ENCODE measurements at places on chromosomes 7 and 10.

DNA sequence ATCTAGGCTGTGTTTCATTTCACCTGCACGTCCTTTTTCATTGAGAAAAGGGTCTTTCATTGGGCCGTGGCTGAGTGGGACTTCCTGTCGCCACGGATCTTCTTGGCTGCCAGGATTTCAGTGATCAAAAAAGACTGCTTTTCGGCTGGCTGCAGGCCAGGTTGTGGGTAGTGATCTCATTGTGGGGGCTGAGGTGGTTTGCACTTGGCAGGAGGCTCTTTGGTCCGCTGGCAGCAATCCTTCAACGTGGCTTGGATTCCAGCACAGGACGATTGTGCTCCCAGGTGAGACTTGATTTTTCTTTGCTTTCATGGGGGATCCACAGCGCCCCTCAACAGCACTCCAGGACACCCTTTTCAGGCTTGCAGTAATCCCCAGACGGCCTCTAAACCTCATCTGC lies 29.0 kb upstream of the ZNF273 start:
- no peak for DNase-seq

DNA sequence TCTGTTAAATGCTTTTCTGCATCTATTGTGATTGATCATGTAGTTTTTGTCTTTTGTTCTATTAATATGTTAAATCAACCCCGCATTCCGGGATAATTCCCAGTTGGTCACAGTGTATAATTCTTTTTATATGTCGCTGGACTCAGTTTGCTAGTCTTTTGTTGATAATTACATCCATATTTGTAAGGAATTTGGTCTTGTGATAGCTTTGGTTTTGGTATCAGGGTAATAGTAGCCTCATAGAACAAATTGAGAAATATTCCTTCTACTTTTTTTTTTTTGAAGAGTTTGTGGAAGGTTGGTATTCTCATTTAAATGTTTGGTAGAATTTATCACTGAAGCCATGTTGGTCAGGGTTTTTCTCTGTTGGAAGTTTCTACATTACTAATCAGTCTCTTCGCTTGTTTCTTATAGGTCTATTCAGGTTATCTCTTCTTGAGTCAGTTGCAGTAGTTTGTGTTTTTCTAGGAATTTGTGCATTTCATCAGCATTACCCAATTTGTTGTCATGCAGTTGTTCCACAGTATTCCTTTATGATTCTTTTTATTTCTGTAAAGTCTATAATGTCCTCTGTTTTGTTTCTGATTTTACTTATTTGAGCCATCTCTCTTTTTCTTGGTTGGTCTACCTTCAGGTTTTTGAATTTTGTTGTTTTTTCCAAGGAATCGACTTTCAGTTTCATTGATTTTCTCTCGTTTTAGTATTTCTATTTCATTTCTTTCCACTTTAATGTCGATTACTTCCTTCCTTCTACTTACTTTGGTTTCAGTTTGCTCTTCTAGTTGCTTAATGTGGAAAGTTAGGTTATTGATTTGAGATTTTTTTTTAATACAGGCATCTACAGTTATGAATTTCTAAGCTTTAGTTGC lies 64.6 kb upstream of the GJD4 start:
- no peak for DNase-seq

GRCh38 chr7:55065511-55066229 lies 46.9 kb downstream of the EGFR start:
- DNase-seq: no peak

- DNase-seq: no peak
Observed at GRCh38 chr10:122152544-122152943, 118.6 kb upstream of the BTBD16 start.

DNA sequence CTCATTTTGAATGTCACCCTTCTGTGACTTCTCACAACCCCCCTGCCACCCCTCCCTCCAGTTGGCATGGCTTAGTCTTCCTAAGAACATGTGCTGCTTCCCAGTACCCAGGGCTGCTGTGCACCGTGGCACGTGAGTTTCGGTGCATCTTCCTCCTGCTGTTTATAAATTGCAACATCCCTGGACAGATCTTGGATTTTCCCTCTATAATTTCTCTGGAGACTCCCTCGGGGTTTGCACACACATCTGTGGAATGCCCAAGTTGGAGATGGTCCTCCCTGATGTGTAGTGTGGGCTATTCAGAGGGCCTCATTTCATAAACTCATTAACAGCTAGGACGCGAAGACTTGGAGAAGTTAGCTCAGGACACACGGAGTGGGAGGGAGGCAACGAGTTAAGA lies 52.9 kb downstream of the IKZF1 start:
- no peak for DNase-seq

DNA sequence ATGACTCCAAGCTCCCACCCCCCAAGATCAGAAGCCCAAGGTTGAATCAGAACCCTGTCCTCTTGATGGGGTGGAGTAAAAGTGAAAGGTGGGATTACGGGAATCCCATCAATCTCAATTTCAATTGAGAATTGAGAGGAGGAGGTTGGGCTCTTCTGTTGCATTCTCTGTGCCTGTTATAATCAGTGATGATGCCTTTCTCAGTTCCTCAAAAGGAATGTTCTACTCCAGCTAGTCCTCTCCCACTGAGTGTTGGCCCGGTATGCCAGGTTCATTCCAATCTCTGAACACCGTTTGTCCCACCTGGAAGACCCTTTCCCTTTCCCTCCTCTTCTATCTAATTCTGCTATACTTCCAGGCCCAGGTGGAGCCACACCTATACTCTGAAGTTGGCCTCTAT lies 17.2 kb upstream of the XPNPEP1 start:
- no peak for DNase-seq

All from activated CD8-positive, alpha-beta memory T cell treated with anti-CD3 and anti-CD28 coated beads for 4 hours (primary cell).